Thyroid gland (tissue), 4 donors: ENCODE measurements at places on chromosomes 6 and 20. TPM values are rescaled to one million over a fixed set of nuclear protein-coding genes. Genes with fewer than 3 reads are reported as not detected.

Gene CTNNBL1
- 26.4 TPM for total RNA-seq

GRCh38 chr6:105993341-105994117 is 92.6 kb upstream of the PRDM1 start:
- peak overlapping the region; percentile 69 for H3K27ac ChIP-seq
- no peak for DNase-seq
- H3K4me3 ChIP-seq = peak overlapping the region; percentile 39
- H3K27me3 ChIP-seq = peaks cover 8% of the 10 kb centered on the region
- no peaks in the 10 kb centered on the region for H3K4me1 ChIP-seq

Gene OVOL2
- total RNA-seq = 13.8 TPM

Gene FKBP1C
- not detected for total RNA-seq

- H3K27ac ChIP-seq = no peak overlapping the region
- no peaks in the 10 kb centered on the region for H3K27me3 ChIP-seq
- no peaks in the 10 kb centered on the region for H3K4me1 ChIP-seq
- no peak overlapping the region for H3K4me3 ChIP-seq
Observed at GRCh38 chr20:47181056-47181862, 175.2 kb downstream of the ZMYND8 start.
